Thoracic aorta (tissue), 2 donors: ENCODE measurements at places on chromosomes 1 and 21.

- DNase-seq = no peak
These were observed 17.2 kb downstream of the CDCP2 start for GRCh38 chr1:54135436-54136120.

- no peak for DNase-seq
These were observed 61.4 kb downstream of the OLFML2B start for GRCh38 chr1:161962091-161962887.

GRCh38 chr1:154240294-154240833 lies 19.6 kb downstream of the UBAP2L start:
- DNase-seq = no peak

DNA sequence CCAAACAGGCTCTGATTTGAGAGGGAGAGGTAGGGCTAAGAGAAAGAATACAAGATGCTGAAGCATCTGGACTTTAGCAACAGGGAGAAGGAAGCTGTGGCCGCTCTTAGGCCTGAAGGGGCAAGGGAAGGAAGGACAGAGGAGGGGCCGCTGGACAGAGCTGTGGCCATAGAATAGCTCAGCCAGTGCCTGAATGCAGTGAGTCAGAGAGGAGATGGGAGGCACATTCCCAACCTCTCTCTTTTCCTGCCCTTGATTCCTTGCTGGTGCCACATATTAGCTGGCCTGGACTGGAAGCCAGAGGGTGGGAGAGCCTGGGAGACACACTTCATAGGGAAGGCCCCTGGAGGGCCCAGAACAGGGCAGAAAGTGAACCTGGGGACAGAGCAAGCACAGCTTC lies 83.4 kb upstream of the POU3F1 start:
- DNase-seq = no peak

GRCh38 chr21:32844653-32845436 lies 73.3 kb upstream of the PAXBP1 start:
- DNase-seq = peak; percentile 10

GRCh38 chr1:245791410-245792312 lies 636.9 kb downstream of the KIF26B start:
- no peak for DNase-seq

GRCh38 chr1:29171089-29171488 lies 10.6 kb downstream of the SRSF4 start:
- no peak for DNase-seq

- DNase-seq = no peak
These were observed 142.8 kb downstream of the ATG4C start for GRCh38 chr1:62926681-62927252.

DNA sequence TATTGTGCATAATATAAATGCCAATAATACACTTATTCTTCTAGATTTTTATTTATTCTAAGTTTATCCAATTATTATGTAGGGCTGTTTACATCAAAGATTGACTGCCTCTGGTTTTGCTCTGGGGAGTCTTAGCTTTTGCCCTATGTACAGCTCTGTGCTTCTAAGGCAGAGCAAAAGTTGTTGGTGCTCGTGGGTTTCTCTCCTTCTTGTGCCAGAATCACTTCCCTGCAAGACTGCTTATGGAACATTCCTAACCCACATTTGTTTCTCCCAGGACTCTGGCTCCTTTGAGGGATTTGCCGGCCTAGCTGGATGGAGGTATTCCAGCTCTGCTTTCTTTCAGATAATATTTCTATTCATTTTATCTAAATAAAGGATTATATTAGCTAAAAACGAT lies 849.1 kb downstream of the USP25 start:
- no peak for DNase-seq

DNA sequence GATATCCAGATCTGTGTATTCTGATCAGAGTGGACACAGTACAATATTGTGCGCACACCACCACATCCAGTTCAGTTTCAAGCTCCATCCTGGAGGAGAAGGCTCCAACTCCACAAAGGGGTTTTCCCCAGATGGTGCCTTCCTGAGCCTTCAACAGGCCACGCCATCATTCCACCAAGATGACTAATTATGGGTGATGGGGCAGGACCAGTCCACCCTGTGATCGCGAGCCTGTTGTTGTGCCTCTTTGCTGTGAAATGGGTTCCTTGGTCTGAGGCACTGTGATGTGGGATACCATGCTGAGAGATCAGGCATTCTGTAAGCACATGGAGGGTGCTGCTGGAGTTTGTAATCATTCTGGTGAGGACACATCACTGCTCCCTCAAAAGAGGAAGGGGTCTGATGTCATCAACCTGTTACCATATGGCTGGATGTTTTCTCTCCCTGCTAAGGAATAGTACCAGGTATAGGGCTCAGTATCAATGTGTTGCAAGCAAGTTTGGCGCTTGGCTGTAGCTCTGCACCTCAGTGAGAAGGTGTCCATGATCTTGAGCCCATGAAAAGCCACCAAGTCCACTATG lies 6.7 kb upstream of the SH2D2A start:
- no peak for DNase-seq

GRCh38 chr1:3677484-3677883 lies 25.2 kb downstream of the TP73 start:
- DNase-seq = no peak

DNA sequence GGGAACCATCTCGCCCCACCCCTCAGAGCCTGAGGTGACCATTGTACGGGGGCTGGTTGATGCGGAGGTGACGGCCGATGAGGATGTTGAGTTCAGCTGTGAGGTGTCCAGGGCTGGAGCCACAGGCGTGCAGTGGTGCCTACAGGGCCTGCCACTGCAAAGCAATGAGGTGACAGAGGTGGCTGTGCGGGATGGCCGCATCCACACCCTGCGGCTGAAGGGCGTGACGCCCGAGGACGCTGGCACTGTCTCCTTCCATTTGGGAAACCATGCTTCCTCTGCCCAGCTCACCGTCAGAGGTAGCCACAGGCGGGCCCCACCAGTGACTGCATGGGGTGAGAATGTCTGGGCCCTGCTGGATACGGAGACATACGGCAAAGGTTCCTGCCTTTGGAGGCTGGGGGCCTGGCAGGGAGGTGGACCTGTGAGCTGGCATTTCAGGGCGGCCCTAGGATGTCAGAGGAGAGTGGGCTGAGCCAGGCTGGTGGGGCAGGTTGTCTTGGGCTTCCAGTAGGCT lies 98.5 kb downstream of the TRIM11 start:
- DNase-seq = no peak

DNA sequence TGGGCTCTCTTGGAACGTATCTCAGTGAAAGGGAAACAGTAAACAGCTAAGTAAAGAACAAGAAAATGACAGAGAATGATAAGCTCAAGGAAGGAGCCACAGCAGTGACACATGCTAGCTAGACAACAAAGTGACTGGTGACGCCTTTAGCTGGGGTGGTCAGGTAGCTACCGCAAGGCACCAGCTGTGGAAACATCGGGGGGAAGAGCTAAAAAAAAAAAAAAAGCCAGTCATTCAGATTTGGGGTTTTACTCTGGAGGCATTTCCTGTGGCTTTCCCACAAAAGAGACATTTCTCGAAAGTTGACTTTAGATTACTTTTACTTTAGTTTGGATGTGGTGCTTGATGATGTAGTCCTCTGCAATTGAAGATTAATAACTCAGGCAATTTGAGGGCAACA lies 2.1 kb downstream of the FHAD1 start:
- DNase-seq = no peak

- DNase-seq = peak; percentile 63
These were observed 103.8 kb downstream of the EPHB2 start for GRCh38 chr1:22814176-22815042.

- no peak for DNase-seq
These were observed 252.5 kb upstream of the C1orf105 start for GRCh38 chr1:172167796-172168596.

- DNase-seq = no peak
These were observed 166.2 kb downstream of the TOMM20 start for GRCh38 chr1:234962340-234962989.

- DNase-seq = no peak
These were observed 33.9 kb downstream of the CSF1 start for GRCh38 chr1:109944541-109944940.

- no peak for DNase-seq
These were observed 187.7 kb upstream of the EDN2 start for GRCh38 chr1:41672173-41672572.

DNA sequence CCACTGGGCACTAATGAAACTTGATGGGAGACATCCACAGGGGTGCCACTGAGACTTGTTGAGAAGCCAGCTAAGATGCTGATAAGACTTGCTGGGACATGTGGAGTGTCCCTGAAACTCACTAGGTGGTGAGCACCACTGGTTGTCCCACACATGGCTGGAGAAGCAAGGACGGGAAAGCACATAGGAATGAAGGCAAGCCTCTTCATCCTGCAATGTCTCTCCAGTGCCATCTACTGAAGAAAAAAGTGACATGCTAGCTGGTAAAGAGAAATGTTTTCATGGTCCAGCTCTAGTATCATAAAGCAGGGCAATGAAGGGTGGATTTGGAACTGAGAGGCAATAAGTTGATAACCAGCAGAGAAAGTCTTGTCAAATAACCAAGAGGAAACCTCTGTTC lies 283.0 kb downstream of the PAPPA2 start:
- DNase-seq = no peak

- no peak for DNase-seq
These were observed 1.6 kb downstream of the CA14 start for GRCh38 chr1:150259217-150259616.

- no peak for DNase-seq
These were observed 243.2 kb upstream of the NR5A2 start for GRCh38 chr1:199784138-199784895.

- DNase-seq = no peak
These were observed 7.1 kb upstream of the DIPK1A start for GRCh38 chr1:92968138-92969032.

- no peak for DNase-seq
These were observed 15.4 kb downstream of the TTLL10 start for GRCh38 chr1:1189111-1189510.
